ENCODE measurements at places on chromosomes 6 and 20.

- no peak for DNase-seq
Measured at GRCh38 chr20:8049310-8049709, 29.7 kb upstream of the TMX4 start.

DNA sequence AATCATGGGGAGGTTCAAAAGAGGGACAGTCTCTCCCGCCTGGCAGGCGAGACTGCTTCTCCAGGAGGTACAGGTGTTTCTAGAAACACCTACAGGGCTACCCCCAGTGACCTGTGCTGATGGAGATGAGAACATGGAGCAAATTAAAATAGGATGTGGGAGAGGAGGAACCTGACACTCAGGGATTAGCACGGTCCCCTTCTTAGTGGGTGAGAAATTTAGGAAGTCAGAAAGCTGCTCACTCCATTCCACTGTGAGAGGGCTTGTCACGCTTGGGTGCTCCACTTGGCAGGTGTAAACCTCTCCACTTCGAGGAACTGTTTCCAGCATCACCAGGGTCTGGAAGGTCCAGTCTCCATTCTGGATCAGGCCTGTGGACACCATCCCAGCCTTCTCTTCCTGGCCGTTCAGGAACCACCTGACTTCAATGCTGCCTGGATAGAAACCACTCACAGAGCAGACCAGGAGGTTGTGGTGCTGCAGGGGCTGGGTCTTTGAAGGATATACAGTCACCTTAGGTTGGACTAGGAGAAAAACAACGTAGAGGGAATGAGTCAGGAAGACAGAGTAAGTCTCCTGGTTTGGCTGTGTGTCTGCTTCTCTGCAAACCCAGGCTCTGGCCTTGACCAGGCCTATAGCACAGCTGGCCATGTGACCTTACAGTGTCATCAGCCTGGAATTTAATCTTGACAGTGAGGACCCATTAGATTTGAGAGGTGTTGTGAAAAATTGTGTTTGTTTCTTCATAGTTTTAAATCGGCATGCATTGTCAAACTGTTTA is 8.1 kb downstream of the HLA-DRB1 start:
- no peak for DNase-seq

GRCh38 chr6:38391206-38391605 is 248.5 kb downstream of the BTBD9 start:
- DNase-seq, result no peak

DNA sequence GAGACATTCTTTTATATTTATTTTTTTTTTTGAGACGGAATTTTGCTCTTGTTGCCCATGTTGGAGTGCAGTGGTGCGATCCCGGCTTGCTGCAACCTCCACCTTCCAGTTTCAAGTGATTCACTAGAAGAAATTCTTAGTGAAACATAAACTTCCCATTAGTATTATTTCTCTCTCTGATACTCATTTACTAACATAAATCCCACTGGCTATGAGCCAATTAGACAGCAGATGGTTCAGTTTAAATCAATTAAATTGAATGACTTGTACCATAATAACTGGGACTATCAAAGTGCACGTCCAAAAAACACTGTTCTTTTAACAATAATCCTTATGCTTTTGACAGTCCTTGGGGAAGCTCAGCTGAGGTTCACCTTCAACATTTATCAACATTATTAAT is 111.2 kb upstream of the PTCHD4 start:
- DNase-seq, result no peak

GRCh38 chr6:36353411-36353915 is 16.8 kb upstream of the BNIP5 start:
- no peak for DNase-seq

DNA sequence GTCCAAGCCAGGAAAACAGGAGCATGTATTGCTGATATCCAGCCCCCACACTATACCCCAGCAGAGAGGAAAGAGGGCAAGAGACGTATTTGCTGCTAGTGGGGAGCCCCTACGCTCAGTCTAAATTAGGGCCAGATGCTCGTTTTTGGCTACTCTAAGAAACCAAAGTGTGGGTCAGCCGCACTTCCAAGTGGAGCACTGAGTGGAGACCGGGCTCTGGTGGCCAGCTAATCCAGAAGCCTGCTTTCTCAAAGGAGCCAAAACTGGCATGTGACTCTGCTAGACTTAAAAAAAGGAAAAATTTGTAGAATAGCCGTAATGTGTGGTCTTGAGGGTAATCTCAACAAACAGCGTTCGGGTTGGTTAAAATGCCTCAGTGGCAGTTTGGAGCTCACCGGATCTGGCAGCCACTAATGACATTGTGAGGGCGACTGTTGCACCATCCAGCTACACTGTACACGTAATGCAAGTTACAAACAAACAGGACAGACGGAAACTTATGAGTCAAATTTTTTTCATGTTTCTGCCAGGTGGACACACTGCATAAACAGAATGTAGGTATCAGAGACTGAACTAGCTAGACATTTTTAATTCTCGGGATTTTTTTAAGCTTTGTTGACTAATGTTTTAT is 230.9 kb downstream of the FOXC1 start:
- DNase-seq, result no peak

GRCh38 chr20:58875111-58875510 is 22.6 kb downstream of the GNAS start:
- DNase-seq, result no peak

- DNase-seq, result peak; percentile 68
Measured at GRCh38 chr6:101832371-101832770, 438.9 kb downstream of the GRIK2 start.

- DNase-seq, result no peak
Measured at GRCh38 chr20:49284818-49285217, 7.0 kb upstream of the ZNFX1 start.

- DNase-seq, result no peak
Measured at GRCh38 chr6:159427771-159428170, 258.6 kb downstream of the FNDC1 start.

DNA sequence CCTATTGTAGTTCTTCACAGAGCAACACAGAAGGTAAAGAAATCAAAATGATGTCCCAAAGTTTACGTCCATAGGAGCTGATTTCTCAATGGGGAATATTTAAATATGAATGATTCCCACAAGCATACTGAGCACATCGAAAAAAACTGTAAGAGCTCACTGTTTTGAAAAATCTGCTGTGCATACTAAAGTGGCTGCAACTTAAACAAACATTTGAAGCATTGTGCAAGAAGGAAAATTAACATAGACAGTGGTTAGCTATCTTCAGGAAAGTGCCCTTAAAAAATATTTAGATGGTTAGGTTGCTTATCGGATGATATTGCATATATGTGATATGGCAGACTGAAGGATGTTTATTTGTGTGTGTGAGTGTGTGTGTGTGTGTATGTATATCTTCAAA is 747.6 kb downstream of the RFPL4B start:
- DNase-seq, result no peak

GRCh38 chr20:51413857-51414256 is 128.7 kb downstream of the NFATC2 start:
- no peak for DNase-seq

- peak; percentile 29 for DNase-seq
Measured at GRCh38 chr6:7341989-7342742, 29.2 kb upstream of the SSR1 start.

GRCh38 chr6:11427723-11428245 is 109.8 kb upstream of the TMEM170B start:
- DNase-seq, result no peak

- no peak for DNase-seq
Measured at GRCh38 chr6:108200631-108201030, 34.8 kb downstream of the NR2E1 start.

DNA sequence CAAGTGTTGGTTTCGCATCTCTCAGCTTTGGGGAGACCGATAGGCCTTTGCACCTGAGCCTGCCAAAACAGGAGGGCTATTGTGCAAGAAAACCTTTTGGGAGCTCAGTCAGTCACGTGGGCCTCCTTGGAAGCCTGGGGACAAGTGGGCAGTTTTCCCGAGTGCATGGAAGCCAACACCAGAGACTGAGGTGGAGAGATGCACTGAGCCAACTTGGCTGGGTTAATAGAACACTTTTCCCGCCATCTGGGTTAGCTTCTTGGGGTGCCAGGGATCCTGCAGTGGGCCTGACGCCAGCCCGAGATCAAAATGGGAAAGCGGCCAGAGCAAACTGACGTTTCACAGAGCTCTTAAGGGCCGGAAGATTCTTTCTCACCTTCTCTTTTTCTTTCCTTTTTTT is 2.8 kb upstream of the OOEP start:
- DNase-seq, result no peak

- no peak for DNase-seq
Measured at GRCh38 chr6:4703382-4703781, 72.8 kb upstream of the CDYL start.

GRCh38 chr6:125574604-125575003 is 174.8 kb upstream of the HEY2 start:
- DNase-seq, result no peak

DNA sequence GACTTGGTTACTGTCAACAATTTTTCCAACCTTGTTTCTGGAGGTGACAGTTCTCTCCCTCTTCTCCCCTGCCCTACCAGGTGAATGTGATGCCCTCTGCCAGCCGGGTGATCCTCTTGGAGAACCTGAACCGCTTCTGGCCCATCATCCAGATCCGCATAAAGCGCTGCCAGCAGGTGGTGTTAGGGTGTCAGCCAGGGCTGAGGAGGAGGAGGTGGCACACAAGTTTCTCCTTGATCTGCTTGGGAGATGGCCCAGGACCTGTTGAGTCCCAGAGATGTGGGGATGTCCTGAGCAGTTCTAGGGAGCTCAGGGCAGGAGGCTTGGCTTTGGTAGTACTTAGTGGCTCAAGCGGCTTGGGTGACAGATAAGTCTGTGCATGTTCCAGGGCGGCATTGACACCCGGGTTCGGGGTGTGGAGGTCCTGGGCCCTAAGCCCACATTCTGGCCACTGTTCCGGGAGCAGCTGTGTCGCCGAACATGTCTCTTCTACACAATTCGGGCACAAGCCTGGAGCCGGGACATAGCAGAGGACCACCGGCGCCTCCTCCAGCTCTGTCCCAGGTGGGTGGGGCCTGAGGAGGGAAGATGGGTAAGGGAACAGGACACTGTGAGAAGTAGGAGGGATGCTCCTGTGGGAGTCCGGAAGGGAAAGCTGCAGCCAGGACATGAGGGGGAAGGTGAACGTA is 21.2 kb downstream of the CUL9 start:
- no peak for DNase-seq

GRCh38 chr20:49400410-49400809 is 82.1 kb downstream of the KCNB1 start:
- peak; percentile 47 for DNase-seq

GRCh38 chr6:125537090-125537489 is 212.3 kb upstream of the HEY2 start:
- peak; percentile 60 for DNase-seq

DNA sequence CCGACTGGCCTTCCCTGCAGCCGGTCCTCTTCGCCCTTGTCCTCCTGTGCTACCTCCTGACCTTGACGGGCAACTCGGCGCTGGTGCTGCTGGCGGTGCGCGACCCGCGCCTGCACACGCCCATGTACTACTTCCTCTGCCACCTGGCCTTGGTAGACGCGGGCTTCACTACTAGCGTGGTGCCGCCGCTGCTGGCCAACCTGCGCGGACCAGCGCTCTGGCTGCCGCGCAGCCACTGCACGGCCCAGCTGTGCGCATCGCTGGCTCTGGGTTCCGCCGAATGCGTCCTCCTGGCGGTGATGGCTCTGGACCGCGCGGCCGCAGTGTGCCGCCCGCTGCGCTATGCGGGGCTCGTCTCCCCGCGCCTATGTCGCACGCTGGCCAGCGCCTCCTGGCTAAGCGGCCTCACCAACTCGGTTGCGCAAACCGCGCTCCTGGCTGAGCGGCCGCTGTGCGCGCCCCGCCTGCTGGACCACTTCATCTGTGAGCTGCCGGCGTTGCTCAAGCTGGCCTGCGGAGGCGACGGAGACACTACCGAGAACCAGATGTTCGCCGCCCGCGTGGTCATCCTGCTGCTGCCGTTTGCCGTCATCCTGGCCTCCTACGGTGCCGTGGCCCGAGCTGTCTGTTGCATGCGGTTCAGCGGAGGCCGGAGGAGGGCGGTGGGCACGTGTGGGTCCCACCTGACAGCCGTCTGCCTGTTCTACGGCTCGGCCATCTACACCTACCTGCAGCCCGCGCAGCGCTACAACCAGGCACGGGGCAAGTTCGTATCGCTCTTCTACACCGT is 6.1 kb downstream of the UBD start:
- DNase-seq, result peak; percentile 84

GRCh38 chr6:43929511-43929910 is 159.5 kb downstream of the VEGFA start:
- DNase-seq, result no peak

Data from left ventricle myocardium superior (tissue), 1 donor.